ENCODE measurements at places on chromosomes 2 and 18.

DNA sequence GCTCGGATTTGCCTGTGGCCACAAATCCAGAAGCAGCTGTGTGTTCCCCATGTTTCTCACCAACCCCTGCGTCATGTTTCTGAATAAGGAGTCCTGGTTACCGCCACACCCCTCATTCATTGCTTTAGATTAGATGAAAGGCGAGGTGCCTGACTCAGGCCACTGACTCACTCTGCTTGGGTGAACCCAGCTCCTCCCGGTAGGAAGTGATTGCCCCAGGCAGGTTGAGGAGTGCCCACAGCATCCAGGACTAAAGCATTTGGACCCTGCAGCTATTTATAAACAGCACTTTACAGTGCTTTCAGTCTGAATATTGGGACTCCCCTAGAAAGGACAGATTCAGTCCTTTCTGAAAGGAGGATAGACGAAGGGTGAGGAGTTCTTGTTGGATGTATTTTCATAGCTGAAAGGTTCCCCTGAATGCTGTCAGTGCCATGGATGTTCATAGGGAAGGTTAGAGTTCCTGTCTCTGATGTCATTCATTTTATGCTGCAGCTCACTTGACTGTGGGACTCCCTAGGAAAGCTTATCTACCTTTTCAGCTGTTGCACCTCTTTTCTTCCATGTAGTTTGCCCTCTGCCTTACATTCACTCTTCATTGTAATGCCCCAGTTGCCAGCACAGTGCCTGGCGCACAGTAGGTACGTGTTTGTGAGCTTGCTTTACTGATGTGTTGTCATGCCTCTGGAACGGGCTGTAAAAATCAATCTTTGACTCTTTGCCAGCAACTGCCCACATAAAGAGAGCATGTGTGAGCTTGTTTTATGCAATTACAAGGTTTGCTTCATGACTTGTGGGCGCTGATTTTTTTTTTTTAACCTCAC, 14.9 kb downstream of the ITGA6 start:
- DNase-seq, result no peak

GRCh38 chr2:205658572-205658971, 23.7 kb upstream of the NRP2 start:
- no peak for DNase-seq

- DNase-seq, result no peak
Observed at GRCh38 chr2:175430236-175430635, 248.7 kb upstream of the ATP5MC3 start.

- DNase-seq, result no peak
Observed at GRCh38 chr2:129237966-129238725, 741.3 kb upstream of the RAB6C start.

DNA sequence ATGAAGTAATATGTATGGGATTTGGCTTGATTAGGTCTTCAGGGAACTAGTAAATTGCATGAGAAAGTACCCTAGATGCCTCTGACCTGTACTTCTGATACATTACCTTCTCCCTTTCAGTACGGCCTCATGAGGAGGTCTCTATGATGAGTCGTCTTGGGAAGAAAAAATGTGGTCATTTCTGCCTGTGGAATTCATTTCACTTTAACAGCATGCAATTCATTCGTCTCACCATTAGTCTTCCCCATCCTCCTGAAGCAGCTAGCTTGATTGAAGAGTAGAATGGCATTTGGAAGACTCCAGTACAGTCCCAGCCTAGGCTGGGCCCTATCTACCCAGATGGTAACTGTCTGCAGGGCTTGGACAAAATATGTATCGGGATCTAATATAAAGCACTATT, 52.2 kb downstream of the TMX3 start:
- DNase-seq, result no peak

- DNase-seq, result peak; percentile 84
Observed at GRCh38 chr2:120735746-120736170, at the start of gene GLI2. Gene GLI2, plus strand, starts transcription at chr2:120735868. Its CDS starts 61,453 bp downstream, at chr2:120797321.

- DNase-seq, result no peak
Observed at GRCh38 chr2:159798376-159798725, 343 bp upstream of the CD302 start.

DNA sequence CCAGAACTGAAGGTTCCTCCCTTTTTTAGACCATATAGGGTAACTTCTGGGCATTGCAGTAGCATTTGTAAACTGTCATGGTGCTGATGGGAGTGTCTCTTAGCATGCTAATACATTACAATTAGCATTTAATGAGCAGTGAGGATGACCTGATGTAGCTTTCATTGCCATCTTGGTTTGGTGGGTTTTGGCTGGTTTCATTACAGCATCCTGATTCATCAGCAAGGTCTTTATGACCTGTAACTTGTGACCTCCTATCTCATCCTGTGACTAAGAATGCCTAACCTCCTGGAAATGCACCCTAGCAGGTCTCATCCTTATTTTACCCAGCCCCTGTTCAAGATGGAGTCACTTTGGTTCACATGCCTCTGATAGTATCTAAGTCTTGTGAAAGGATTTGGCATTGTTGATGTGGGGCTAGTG, 159.0 kb downstream of the TMX3 start:
- DNase-seq, result no peak

All from glutamatergic neuron (in vitro differentiated cells).